Suppressor macrophage (primary cell): ENCODE measurements at places on chromosomes 2 and 18.

- DNase-seq: peak; percentile 95
Observed at GRCh38 chr2:237483018-237483731, 3.9 kb upstream of the MLPH start.

DNA sequence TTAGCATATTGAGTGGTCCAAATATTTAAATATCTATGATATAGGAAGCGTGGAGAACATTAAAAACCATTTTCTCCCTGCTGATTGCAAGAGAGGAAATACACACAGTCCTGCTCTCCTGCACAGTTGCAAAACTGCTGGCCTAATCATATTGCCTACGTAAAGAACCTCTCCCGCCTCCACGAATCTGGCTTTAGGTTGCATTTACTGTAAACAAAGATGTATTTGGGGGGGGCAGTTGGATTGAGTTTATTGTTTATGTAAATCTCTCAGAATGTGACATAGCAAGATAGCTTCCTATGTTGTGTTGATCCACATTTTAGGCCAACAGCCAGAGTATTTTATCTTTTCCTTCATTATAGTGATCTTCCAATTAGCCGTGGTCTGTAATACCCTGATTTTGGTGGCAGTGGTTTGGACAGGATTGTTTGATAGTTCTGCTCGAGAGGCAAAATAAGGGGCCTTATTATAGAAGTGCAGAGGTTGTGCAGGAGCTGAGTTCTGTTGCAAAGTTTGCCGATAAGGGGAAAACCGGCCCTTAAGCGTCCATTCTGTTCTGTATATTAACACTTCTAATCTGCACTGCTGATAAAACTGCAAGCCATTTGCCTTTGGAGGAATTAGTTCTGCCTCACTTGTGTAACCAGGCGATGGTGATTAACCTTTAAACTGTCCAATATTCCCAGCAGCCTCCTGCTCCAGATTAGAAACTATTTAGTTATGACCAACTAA, 101.6 kb upstream of the SIX3 start:
- no peak for DNase-seq

GRCh38 chr2:15839426-15840124, 100.8 kb upstream of the MYCN start:
- DNase-seq: no peak

GRCh38 chr2:197954328-197954727, 149.9 kb downstream of the PLCL1 start:
- DNase-seq: no peak

DNA sequence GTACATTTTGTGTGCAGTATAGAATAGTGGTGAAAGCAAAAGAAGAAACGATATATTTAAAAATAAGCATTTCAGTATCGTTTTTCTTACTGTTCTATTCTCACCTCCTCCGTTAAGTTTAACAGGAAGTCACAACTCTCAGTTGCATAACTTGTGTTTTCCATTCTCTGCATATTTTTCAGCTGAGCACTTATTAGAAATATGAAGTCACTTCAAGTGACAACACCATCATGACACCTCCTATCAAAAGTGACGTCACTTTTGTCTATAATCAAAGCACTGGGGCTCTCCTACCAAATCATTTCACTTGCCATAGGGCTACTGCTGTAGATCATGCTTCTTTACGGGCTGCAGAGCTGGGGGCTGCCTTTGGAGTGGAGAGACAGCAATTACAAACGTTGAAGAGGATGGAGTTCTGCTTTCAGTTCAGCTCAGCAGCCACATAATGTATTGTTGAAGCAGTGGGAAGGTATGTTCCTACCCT, 36.3 kb downstream of the STAT4 start:
- peak; percentile 46 for DNase-seq

DNA sequence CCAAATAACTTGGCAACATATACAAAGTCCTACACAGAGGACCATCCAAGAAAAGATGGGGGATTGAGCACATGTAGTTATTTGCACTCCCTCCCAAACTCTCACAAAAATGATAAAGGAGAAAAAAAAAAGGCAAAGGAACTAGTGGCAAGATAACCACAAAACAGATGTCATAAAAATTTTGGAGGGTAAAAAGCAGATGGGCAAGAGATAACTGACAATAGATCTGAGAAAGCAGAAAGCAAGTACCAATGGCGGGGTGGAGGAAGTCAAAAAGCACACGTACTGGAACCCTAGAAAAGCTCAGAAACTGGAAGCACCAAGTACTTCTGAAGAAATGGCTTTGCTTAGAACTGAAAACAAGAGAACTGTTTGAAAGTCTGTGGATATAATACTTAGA, 82.0 kb downstream of the WDPCP start:
- DNase-seq: no peak

GRCh38 chr2:85584354-85584856, at the start of gene VAMP5:
Gene VAMP5 (plus strand): TSS chr2:85584431. CDS start chr2:85584491, 60 bp downstream.
- DNase-seq: no peak

DNA sequence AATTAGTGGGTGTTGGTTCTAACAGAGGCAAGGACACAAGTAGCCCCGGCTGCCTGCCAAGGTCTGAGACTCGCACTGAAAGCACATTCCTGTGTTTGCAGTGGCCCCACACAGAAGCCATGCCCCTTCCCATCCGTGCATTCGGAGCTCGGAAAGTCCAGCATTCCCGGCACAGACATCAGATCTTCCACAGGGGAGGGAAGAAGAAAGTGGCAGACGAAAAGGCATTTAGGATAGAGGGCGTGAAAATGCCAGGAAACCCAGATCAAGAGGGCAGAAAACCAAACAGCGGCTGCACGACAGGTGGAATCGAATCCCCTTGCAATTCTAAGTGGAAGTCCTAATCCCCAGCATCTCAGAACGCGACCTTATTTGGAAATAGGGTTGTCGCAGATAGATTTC, 105.5 kb upstream of the ASB18 start:
- no peak for DNase-seq

DNA sequence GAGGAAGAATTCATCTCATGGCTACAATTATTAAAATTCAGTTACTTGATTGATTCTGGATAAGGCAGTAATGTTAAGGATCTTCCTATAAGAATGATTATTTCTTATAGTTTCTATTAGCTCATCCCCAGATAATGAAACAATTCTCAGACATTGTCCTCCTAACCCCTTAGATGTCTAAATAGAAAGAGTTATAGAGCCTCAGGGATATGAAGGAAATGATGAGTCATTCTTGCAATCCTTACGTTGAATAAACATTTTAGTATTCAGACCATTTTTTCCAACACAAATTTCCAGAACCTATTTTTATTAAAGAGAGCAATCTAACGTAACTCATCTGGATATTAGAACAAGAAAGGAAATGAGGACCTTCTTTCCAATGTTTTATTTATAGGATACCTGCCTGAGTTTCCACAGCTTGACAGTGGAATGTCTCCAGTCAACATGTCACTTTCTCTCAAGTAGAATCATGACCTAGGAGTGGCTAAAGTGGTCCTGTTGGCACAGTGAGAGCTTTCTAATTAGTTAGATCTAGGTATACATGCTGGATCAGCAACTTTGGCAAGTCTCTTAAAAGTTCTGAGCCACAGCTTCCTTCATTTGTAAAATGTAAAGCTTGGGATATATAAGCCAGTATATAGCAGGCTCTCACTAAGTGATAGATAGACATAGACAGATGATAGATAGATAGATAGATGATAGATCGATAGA, 88.0 kb upstream of the RAB27B start:
- DNase-seq: no peak

DNA sequence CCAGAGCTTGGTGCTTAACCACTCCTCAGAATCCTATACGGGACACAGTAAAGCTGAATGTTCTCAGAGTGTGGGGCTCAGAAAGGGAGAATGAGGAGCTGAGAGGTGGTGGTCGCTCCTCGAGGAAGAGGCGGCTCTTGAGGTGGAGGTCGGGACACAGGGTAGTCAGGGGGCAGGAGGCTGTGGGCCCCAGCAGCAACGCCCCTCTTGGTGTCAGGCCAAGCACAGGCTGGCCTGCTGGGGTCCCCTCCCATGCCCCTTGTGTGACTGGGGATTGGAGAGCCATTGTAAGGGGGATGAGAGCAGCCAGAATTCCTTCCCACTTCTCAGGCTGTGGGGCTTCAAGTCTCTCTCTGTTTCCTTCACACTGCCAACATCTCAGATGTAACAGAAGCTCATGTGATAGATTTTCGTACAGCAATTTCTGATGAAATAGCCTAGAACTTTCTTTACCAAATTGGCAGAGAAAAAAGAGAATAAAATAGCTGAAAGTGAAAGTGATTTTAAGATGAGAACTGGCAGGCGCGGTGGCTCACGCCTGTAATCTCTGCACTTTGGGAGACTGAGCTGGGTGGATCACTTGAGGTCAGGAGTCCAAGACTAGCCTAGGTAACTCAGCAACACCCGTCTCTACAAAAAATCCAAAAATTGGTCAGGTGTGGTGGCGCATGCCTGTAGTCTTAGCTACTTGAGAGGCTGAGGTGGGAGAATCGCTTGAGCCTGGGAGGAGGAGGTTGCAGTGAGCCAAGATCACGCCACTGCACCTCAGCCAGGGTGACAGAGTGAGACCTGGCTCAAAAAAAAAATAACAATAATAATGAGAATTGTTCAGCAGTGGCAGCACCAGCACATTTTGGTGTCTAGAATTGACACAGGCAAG, 61.1 kb upstream of the RPL31 start:
- no peak for DNase-seq

GRCh38 chr2:140128909-140129308, 1348.7 kb upstream of the NXPH2 start:
- no peak for DNase-seq

DNA sequence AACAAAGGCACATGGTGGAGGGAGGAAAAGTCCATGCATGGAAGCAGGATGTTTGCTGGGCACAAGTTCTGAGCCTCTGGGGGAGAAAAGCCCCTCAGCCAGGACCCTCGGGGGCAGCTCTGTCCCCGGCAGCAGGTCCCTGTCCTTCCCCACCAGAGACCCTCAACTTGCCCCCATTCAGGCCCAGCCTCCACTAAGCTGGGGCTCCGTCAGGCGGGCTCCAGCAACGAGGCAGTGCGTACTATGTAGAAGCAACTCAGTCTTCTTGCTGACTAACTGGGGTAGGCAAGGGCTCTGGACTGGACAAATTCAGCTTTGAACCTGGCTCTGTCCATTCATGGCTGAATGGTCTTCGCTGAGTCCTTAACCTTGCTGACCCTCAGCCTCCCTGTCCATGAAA, 23.0 kb downstream of the CFAP65 start:
- DNase-seq: no peak

DNA sequence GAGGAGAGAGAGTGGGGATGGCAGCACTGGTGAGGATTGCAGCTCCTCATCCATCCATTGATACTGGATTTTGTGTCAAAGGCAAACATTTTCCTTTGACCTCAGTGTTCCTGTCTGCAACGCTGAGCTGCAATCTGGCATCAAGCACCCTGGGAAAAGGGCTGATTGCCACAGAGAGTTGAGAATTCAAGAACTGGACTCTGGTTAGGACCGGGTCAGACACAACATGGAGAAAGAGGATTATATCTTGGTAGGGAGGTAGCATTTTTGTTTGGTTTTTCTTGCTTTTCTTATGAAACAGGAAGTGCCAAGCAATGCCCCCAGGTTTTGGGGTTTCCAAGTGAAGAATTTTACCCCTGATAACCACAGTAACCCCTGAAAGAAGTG, 81.9 kb upstream of the PKDCC start:
- no peak for DNase-seq

- DNase-seq: no peak
Observed at GRCh38 chr18:78713726-78714125, 265.9 kb upstream of the SALL3 start.

- DNase-seq: no peak
Observed at GRCh38 chr18:44846450-44846849, 165.8 kb downstream of the SETBP1 start.

- DNase-seq: peak; percentile 39
Observed at GRCh38 chr2:38095996-38096861, 20.3 kb upstream of the CYP1B1 start.

GRCh38 chr18:45317948-45318640, 297.2 kb upstream of the SLC14A2 start:
- no peak for DNase-seq

GRCh38 chr2:233101141-233101540, 41.0 kb downstream of the INPP5D start:
- DNase-seq: no peak

GRCh38 chr2:60453301-60453700, 100.2 kb downstream of the BCL11A start:
- DNase-seq: no peak

- DNase-seq: no peak
Observed at GRCh38 chr2:150544731-150545130, 57.3 kb upstream of the RND3 start.

- no peak for DNase-seq
Observed at GRCh38 chr2:17969661-17970060, 91.2 kb downstream of the KCNS3 start.

DNA sequence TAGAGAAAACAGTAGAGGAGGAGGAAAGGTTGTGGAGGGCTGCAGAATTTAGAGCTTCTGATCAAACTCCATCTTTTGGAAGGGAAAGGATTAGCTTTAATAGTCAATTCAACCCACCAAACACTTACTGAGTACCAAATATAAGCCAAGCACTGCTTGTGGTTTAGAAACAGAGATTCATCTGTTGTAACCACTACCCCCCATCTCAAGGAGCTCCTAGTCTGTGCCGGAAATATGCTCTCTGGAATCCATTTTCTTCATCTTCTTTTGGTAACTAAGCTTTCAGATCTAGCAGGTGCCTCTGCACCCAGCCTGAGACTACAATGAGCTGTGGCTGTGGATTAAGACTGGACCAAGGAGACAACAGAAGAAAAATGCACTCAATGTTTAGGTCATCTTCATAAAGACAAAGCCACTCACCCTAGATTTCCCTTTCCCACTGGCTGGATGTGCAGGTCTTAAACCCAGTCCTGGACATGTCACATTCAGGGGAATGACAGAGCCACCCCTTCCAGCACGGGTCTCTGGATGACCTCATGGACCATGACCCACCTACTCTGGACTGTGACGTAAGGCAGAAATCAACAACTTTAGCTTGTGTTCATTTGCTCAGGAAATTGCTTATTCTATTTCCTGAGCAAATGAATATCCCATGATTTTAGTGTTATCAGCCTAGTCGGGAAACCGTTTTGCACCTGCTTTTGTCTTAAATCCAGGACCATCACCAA, 52.9 kb downstream of the EPB41L3 start:
- DNase-seq: no peak

DNA sequence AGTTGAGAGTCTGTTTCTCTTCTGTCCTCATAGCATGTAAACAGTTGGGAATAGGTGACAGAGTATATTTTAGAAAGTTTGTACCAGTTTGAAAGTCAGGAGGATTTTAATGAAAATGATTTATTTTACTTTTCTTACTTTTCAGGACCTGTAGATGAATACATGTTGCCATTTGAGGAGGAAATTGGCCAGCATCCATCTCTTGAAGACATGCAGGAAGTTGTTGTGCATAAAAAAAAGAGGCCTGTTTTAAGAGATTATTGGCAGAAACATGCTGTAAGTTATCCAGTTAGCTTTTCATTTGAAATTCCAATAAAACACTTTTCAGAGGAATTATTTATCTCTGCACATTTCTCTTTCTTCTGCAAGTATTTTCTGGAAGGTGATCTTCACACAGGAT, 81.1 kb downstream of the ACVR2A start:
- no peak for DNase-seq

GRCh38 chr18:44130376-44130942, 550.2 kb upstream of the SETBP1 start:
- peak; percentile 37 for DNase-seq

- no peak for DNase-seq
Observed at GRCh38 chr18:40708726-40709125, 1246.3 kb upstream of the PIK3C3 start.
